ENCODE measurements at places on chromosomes 7 and 10.

DNA sequence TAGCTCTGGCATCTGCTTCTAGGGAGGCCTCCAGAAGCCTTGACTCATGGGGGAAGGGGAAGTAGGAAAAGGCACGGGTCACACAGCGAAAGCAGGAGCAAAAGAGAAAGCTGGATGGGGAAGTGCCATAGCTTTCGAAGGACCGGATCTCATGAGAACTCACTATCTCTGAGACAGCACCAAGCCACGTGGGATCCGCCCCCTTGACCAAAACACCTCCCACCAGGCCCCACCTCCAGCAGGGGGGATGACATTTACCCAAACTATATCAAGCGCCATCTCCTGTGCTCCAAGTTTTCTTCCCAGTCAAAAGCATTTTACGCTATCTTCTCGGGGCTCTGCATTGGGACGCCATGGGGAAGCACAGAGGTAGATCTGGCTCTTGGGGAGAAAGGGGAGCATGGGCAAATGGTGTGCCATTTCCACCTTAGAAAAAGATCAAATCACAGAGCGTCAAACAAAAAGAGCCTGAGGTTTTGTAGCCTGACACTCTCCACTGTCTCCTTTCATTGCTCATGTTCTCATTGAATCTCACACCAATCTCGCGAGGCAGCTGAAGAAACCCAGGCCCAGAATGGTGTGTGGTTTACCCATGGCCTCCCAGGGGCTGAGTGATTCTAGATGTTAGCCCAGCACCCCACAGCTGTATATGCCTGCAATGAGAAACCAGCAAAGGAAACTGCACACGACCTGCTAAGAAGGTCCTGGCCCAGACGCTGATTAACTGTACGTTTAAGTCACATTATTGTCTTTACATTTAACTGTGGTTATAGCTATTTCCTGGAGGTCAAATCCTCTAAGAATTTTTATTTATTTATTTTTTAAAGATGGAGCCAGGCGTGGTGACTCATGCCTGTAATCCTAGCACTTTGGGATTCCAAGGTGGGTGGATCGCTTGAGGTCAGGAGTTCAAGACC lies 8.1 kb upstream of the OLAH start:
- DNase-seq = no peak

- DNase-seq = no peak
These were observed 52.9 kb downstream of the NEURL1 start for GRCh38 chr10:103546401-103546800.

- no peak for DNase-seq
These were observed 40.4 kb downstream of the TMEM168 start for GRCh38 chr7:112749775-112750174.

DNA sequence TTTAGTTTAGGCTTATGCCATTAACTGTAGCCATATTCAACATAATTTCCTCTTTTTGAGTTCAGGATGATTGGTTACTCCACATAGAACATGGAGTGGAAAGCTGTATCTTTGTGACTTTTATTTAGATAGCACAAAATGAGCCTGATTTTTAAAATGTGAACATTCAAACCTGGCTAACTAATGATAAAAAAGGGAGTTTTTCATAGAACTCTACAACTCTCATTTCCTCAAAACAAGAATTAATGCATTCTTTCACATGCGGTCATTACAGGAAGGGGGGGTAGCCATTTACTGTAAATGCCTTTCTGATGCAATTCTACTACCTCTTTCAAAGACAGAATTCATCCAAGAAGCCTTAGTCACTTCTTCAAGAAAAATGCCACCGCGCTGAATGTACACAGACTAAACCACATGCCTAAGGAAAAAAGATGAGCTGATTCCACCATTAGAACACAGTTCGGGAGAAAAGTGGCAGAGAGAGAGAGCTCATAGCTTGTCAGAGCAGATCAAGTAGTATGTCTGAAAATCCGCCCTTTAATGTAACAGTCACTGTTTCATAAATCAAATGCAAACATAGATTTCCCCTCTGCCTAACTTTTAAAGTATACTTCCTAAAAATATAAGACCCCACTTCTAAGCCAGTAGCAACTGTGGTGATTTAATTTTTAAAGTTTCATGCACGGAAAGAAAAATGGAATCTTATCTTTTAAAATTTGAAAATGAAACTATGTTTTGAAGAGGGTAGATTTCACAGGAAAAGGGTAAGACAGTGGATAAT lies 226.4 kb upstream of the KLF14 start:
- DNase-seq = no peak

DNA sequence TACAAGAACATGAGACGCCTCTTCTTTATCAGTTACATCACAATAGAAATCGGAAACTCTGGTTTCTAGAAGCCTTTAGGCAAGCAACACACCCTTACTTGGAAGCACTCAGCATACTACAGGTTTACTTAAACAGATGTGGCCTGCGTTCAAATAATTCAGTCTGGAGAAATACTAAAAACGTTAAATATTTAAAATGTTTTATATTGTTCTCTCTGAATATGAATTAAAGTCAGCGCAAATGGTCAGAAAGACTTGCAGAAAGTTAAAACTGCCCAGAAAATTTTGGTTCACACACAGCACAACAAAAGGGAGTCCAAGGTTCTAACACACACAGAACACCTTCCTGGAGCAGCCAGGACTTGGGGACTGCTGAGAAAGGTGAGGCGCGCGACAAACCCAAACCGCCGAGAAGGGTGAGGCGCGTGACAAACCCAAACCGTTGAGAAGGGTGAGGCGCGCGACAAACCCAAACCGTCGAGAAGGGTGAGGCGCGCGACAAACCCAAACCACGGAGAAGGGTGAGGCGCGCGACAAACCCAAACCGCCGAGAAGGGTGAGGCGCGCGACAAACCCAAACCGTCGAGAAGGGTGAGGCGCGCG lies 25.8 kb downstream of the ESYT2 start:
- DNase-seq = no peak

DNA sequence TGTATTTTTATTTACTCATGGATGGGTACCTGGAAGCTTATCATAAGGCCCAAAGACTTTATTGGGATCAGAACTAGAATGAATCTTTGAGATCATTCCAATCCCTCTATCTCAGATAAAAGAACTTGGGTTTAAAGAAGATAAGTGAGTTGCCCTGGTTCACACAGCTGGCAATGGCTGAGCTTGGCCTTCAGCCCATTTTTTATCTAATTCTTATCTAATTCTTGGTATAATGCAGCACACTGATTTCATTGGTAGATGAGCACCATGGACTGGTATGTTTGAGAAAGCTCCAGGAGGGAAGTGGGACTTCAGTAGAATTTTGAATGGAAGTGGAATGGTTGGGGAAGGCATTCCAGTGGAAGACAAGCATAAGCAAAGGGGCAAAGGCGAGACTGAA lies 558.9 kb downstream of the REEP3 start:
- no peak for DNase-seq

GRCh38 chr10:121036431-121036830 lies 185.3 kb downstream of the WDR11 start:
- no peak for DNase-seq

GRCh38 chr7:24005517-24005916 lies 278.5 kb upstream of the NPY start:
- no peak for DNase-seq

DNA sequence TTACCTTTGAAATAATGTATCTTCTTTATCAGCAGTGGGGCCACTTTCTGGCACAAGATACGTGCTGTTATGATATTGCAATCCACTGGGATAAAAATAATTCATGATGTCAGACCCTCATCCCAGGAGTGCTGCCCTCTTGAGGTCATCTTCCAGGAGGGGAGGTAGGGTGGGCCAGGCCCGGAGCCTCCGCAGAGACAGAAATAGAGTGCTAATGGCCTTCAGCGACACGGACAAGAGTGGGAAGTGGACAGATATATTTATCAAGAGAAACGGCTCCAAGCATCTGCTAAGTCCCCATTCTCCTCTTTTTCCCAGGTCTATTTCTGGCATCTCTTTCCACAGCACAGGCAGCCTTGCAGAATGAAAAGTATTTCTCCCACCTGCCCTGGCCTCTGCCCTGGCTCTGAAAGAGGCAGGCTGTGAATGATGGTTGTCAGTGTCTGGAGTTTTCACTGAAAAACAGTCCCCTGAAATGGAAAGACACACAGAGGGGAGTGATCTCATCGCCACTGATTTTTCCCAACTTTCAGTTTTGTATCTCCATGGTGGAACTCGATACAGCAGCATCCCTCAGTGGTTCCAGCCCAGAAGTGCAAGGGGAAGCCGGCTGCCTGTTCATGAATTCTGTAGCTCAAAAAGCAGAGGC lies 251.7 kb upstream of the MYO3A start:
- no peak for DNase-seq

DNA sequence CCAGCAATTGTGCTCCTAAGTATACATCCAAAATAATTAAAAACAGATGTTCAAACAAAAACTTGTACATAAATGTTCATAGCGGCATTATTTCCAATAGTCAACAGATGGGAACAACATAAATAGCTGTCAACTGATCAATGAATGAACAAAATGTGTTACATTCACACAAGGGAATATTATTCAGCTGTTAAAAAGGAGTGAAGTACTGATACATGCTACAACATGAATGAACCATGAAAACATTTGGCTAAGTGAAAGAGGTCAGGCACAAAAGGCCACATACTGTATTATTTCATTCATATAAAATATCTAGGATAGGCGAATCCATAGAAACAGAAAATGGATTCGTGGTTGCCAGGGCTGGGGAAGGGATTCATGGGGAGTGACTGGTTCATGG lies 109.1 kb downstream of the CDH23 start:
- no peak for DNase-seq

DNA sequence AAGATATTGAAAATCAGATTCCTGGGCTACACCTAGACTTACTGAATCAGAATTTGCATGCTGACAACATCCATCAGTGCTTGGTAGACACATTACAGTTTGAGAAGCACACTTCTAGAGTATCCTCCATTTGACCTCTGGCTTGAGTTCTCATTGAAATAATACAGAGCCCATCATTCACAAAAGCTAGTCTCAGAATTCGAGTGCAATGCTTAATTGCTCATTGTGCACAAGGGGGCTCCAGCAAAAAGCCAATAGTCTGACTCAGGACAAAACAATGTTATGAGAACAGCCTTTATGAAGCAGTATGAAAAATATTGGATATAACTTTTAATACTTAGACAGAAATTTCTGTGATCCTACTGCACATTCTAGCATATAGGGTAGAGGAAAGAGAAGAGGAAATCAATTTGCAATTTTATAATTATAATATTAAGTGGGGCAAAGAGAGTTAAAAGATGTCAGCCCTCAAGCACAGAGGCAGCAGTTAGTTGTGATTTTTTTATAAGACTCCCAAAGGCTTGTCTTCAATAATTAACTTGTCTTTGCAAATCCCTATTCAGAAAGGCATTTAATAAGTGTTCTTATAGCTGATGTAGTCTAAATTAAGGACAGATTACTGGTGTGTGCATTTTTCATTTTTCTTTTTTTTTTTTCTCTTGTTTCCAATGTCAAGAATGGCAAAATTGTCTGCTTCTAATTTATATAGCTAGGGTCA lies 105.8 kb upstream of the ANK3 start:
- no peak for DNase-seq

DNA sequence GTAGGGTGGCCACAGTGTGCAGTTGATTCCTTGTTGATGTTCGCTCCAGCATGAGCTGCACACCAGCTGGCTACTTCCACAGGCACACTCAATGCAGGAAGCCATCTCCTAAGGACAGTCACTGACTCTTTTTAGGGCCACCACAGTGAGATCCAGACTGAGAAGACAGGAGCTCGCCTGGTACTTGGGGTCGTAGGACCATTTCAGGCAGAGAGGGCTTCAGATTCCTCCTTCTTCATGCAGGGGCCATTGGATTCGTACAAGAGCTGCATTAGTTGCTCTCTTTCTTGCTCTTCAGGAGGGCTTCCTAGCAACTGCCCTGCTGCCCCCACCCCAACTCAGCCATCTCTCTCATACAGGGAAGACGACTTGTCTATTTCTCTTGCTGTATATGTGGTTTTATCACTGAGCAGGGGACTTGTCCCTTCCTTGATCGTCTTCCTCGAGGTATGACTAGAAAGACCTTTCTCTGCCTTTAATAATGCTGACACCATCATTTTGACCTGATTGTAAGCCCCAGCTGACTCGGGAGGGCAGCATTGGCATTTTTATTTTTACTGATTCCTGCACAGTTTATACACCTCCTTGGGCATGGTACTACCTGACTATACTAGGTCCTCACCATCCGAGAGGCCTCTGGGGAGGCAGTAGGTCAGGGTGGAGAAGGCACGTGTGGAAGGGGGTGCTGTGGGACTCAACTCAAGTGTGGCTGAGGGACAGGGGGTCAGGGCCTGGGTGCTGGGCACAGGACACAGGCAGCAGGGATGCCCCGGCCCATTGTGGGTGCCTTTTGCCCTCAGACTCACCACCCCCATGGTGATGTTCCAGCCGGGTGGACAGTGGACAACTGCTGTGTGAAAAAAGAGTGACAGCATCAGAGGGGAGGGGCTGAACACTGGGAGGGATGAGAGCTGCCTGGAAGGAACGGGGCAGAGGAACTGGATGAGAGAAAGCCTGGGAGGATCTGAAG lies 136.7 kb upstream of the ZNF746 start:
- DNase-seq = no peak
